ENCODE measurements at places on chromosomes 11 and 22.

DNA sequence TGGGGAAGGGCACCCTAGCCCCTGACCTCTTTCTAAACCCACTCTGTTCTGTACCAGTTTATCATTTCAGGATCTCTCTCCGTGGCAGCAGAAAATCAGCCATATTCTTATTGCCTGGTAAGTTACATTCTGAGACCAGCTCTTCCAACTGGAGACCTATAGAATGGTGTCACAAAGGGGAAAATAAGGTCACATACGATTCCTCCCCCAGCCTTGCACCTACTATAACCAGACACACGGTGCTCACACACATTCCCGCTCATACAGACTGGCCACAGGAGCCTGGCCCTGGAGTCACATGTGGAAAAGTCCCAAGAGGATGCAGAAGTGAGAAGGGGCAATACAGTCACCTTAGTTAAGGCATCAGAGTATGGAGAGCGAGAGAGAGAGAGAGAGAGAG is 7.5 kb downstream of the MS4A8 start:
- DNase-seq: no peak

- no peak for DNase-seq
Measured at GRCh38 chr11:126328001-126328390, 24.1 kb downstream of the DCPS start.

GRCh38 chr11:70713086-70713835 is 314.9 kb downstream of the CTTN start:
- DNase-seq: no peak

- DNase-seq: no peak
Measured at GRCh38 chr11:130831976-130832375, 84.3 kb downstream of the SNX19 start.

- no peak for DNase-seq
Measured at GRCh38 chr11:4185561-4185960, 91.0 kb downstream of the RRM1 start.

DNA sequence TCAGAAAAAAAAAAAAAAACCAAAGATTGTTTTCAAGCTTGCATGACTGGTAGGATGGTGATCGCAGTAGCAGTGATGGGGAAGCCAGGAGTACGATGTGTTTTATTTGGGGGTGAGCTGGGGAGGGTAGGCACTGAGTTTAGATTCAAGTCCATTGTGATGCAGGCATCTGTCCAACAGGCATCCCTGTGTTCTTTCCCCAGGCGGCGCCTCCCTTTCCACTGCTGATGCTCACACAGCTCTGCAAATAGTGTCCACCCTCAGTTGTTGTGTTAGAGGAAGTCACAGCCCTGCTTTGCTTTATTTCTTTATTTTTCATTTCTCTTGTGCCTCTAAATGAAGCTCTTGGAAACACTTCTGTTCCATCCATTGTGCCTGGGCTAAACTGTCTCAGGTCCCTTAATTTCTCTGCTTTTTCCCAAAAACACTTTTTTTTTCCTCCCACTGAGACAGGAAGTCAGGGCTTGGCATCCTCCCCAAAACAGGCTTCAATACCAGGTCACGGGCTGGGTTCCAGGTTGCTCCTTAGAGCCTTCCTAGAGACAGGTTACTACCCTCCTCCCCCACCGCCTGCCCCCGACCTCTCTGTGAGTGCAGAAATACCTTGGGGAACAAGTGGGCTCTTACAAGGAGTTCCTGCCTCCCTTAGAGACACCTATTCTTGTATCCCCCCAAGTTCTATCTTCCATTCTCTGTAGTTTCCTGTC is 38.6 kb upstream of the HSPA8 start:
- DNase-seq: no peak

GRCh38 chr11:122343210-122343609 is 227.2 kb upstream of the BLID start:
- DNase-seq: no peak

DNA sequence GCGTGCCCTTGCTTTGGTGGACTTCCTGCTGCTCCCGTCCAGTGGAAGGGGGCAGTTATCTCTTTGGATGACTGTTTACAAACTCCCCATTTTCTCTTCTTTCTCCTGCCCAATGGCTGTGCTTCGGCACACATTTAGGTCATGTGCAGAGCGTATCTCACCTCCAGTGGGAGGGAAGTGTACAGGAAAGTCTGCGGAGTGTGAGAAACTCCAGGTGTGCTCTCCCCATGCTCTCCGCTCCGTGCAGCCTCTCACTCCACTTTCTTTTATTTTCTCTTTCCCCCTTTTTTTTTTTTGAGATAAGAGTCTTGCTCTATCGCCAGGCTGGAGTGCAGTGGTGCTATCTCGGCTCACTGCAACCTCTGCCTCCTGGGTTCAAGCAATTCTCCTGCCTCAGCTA is 11.9 kb upstream of the TEF start:
- DNase-seq: no peak

- no peak for DNase-seq
Measured at GRCh38 chr22:21697880-21698279, 32.1 kb downstream of the PPIL2 start.

DNA sequence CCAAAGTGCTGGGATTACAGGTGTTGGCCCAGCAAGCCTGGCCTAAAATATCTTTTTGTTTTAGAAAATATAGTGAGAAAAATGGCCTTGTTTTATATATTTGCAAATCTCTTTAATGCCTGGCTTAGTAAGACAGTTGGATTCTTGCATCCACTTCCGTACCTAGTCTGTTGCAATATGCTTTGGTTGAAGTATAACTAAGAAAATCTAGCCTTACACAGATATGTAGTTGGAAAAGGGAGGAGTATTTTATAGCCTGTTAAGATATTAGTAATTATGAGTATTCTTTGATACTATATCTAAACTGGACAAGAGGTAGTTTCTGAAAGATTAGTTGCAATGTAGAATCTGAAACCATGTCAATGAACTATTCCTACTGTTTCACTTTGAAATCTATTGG is 65.1 kb downstream of the ZNRF3 start:
- DNase-seq: no peak

- no peak for DNase-seq
Measured at GRCh38 chr11:70333261-70333660, 62.8 kb downstream of the PPFIA1 start.
